T-helper 2 cell treated with Interferon-gamma antibody and Interleukin-4, amounts not matched to agents 5 μg/mL and 100 μg/mL, for 36 hours (primary cell): ENCODE measurements at places on chromosomes 13 and 19.

DNA sequence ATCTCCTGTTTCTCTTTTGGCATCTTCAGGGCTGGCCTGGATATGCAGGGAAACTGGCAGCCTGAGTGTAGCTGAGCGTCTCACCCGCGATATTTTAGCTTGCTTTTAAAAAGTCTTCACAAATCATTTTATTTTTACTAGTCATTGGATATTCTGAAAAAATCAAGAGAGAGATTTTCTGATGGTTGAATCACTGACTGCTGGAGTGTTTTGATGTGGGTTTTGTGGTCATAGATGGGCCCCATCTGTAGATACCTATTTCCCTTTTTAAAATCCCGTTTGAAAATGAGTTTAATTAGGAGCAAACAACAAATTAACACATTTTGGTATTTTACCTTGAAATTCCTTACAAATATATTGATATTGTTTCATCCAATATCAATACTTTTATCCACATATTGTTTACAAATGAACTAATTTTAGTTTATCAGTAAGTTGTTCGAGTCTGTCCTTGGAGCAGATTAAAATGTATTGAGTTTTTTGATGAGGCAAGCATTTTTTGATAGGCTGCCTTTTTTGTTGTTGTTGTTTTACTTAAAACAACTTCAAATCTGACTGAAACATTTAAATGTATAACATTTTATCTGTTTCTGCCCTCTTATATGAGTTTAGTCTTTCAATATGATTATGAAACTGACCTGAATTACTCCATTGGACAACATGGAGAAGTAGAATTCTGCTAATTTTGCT lies 21.5 kb upstream of the OXGR1 start:
- no peak for DNase-seq

DNA sequence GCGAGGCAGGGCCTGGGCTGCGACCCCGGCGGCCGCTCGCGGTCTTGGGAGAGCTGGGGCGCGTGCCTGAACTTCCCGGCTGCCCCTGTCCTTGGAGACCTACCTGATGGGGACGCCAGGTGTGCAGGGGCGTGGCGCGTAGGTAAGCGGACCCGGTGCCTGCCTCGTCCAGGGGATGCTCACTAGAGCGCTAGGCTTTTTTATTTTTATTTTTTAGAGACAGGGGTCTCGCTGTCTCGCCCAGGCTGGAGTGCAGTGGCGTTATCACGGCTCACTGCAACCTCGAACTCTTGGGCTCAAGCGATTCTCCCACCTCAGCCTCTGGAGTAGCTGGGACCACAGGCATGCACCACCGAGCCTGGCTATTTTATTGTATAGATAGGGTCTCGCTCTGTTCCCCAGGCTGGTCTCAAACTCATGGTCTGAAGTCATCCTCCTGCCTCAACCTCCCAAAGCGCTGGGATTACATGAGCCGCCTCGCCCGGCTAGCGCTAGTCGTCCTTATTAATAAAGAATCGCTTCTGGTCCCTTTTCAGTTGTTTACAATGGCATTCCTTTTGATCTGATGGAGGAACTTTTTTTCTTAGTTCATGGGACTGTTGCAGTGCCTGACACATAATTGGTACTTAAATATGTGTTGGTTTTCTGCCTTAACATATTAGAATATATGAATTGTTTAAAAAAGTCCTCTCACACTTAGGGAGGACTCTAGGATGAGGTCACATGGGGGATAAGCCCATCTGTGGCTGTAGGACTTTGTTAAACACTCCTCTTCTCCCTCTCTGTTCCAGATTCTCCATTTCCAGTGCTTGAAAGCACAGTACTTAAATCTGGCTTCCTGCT lies 812 bp downstream of the DPY19L3 start:
- no peak for DNase-seq

- DNase-seq: no peak
Observed at GRCh38 chr19:12034198-12034597, 1.3 kb downstream of the ZNF433 start.

- no peak for DNase-seq
Observed at GRCh38 chr13:78881751-78882150, 222.8 kb upstream of the OBI1 start.

- DNase-seq: no peak
Observed at GRCh38 chr19:19319732-19320360, 463 bp downstream of the SUGP1 start.

DNA sequence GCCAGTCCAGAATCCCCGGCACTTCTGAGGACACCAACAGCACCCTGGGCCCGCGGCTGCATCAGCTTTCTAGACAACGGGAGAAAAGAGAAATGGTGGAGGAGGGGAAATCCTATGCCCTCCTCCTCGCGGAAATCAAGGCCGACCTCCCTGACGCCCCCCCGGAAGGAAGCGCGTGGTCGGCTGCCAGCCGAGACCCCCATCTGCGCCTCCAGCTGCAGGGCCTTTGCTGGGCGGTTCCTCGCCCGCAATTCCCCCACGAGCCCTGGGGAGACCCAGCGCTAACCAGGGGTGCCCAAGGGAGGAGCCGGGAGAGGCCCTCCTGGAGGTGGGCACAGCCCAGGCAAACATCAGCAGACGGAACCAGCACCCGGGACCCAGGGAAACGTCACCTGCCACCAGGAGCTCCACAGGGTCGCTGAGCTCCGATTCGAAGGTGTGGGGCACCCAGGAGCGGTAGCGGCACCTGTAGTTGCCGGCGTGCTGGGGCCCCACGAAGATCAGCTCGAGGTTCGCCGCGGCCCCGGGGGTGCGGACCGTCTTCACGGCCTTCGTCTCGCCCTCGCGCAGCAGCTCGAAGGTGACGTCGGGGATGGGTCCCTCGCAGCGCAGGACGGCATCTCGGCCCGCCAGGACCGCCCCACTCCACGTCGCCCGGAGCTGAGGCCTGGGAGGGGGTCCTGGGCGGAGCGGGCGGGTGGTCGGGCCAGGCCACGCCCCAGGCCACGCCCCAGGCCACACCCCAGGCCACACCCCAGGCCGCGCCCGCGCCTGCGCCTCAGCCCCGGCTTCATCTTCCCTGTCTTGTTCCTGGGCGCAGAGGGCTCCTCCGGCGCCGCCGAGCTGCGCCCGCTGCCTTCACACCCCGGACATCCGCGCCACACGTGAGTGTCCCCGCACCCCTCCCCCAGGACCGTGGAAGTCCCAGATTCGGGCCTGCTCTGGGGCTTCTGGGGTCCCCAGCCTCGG lies 6.0 kb downstream of the A1BG start:
- peak; percentile 72 for DNase-seq

GRCh38 chr13:29131159-29131558 lies 311.0 kb downstream of the MTUS2 start:
- no peak for DNase-seq

GRCh38 chr13:51714663-51715168 lies 89.2 kb downstream of the DHRS12 start:
- DNase-seq: no peak

- DNase-seq: no peak
Observed at GRCh38 chr13:84136582-84136981, 254.3 kb upstream of the SLITRK1 start.

GRCh38 chr13:102028206-102028605 lies 373.6 kb downstream of the FGF14 start:
- DNase-seq: no peak

GRCh38 chr19:14558370-14559066 lies 13.3 kb downstream of the NDUFB7 start:
- DNase-seq: no peak

DNA sequence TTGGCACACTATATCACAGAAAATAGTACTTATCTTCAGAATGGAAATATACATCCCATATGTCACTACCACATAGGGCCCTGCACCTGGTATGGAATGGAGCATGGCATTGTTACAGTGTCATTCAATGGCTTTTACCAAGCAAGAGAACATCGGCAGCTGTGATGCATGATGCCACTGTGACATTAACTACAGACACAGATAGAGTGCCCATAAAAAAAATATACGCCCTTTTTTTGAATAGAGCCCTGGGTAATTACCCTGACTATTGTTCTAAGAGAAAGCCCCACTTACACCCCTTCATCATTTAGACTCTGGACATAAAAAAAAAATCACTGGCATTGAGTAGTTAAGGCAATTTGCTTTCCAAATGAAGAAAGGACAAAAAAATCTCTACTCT lies 320.3 kb downstream of the DNAJC15 start:
- DNase-seq: no peak

GRCh38 chr13:19864746-19865309 lies 1.4 kb upstream of the ZMYM5 start:
- DNase-seq: peak; percentile 62

DNA sequence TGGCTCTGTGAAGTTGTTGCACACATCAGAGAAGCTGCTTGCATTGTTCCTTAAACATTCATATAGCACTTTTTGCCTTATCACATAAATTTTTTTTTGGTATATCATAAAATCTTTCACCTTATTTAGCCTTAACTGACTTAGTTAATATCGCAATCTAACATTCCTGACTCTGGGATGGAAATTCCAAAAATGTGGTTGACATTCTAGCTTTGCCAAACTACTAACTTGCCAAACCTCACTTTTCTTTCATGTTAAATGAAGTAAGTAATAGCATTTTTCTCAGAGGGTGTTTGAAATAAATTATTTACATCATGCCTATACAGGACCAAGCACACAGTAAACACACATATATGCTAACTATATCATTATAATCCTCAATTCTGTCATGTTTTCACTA lies 736.9 kb upstream of the PCDH9 start:
- DNase-seq: no peak

GRCh38 chr13:97834250-97834649 lies 119.2 kb upstream of the IPO5 start:
- no peak for DNase-seq

- DNase-seq: no peak
Observed at GRCh38 chr13:111322001-111322915, 1.8 kb downstream of the TEX29 start.

DNA sequence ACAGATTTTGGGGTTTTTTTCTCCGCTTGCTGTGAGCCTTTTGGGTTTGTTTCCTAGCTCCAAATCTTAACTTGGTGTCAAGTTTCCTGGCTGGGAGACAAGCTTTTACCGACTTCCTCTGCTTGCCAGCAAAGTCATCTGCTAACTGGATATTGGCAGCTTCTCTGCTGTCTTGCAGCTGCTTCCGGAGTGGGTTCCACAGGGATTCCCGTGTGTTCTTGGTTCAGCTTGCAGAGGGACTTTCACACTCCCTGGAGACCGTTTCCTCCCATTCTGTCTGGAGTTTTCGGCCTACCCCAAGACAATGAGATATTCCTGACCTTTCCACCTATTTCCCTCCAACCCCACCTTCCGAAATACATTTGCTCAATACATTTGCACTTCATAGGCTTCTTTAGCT lies 2.2 kb upstream of the COLGALT1 start:
- no peak for DNase-seq
